ENCODE measurements at places on chromosomes 12 and 14.

- DNase-seq = no peak
Observed at GRCh38 chr14:73295198-73295796, 58.0 kb downstream of the PAPLN start.

DNA sequence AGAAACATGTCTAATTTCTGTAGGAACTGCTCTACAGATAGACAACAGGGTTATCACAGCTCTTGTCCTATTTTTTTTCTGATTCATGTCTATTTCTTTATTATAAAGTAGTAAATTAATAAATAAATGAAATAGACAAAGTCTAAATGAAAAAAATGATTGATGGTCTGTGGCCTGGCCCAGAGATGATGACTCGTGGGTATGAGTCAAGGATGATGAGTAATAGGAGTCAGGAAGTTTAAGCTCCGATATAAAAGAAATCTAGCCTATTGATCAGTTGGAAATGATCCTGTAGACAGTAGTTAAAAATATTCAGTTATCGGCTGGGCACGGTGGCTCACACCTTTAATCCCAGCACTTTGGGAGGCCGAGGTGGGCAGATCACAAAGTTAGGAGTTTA, 90.6 kb upstream of the RTL1 start:
- DNase-seq = no peak

- no peak for DNase-seq
Observed at GRCh38 chr12:119660076-119660475, 7.9 kb upstream of the PRKAB1 start.

DNA sequence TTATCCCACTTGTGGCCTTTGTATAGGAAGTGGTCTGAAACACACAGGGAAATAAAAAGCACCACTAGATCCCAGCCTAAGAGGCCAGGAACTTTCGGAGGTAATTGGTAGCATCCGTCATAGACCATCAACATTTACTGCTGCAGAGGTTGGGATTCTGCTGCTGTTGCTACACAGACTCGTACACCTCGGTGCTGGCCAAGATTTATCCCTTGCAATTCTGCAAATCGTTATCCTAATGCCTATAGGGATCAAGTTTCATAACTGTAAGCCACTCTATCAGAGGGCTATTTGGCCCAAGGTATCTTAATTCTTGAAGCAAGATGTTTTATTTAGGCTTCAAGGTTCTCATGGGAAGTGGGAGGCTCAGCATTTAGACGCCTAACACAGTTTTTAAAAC, 913.6 kb downstream of the GALC start:
- no peak for DNase-seq

GRCh38 chr12:86590296-86590695, 334.1 kb upstream of the MGAT4C start:
- DNase-seq = no peak

DNA sequence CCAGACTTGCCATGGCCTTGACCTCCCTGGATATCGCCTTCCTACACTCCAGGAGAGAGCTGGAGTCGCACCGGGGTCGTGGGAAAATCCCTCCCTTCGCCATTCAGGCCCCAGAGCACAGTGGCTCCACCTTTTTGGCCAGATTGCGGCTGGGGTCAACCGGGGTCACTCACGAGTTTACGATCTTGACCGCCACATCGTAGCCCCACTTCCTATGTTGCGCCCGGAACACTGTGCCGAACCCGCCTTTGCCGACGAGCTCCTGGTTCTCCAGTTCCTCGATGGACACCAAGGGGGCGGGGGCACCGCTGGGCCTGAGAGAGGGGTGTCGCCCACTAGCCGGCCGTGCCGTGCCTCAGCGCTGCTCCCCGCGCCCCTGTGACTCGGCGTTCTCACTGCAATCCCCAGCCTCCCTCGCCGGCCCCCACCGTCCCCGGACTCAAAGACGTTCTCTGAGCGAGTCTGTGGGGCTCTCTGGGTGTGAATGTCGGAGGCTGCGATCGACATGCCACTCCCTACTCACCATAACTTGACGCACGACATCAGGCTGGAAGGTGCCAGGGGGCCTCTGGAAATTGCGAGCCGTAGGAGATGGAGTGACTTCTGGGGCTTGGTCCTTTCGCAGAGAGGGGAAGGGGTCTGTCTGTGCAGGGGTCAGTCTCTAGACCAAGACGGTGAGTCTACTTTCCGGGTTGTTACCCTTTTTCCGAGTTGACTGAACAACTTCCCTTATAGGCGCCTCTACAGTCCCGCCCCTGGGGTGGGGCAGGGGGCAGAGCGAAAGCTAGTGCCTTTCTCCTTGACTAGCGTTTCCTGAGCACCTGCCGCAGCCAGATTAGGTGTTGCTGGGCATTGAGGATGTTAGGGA, at the start of gene RIPK3:
TSS of gene RIPK3 (minus strand) at position 708 of the 868 bp plus-strand sequence. CDS start at position 543, 165 bp downstream.
- peak; percentile 52 for DNase-seq

DNA sequence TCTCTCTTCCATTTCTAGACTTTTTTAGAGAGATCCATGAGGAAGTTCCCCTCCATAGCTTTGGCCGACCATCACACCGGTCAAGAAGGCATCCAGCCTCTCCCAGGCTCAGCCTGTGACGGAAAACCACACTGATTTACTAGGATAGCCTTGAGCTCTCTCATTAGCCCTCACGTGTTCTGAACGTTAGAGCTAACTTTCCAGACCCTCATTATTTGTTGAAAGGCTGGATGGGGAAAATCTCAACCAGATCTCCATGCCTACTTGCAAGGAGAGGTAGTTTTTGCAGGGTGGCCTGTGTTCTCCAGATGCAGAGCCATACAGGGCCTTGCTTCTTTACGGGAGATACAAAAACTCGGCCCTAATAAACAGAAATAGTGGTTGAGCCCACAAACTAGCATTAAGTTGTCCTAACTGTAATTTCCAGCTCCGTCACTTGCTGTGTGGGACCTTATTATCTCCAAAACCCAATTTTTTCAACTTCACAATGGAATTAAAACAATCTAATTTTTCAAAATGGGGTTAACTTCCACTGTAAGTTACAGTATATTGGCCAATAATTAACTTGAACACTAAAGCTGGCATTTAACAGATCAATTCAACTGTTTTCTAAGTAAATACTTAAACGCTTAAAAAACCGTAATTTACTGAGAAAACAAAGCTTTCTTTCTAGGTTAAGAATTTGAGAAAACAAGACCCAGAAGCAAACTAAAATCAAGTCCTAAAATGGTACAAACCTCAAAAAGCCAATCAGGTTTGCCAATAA, 65.3 kb downstream of the KLHL28 start:
- DNase-seq = no peak

GRCh38 chr12:65232476-65233077, 45.9 kb upstream of the MSRB3 start:
- no peak for DNase-seq

DNA sequence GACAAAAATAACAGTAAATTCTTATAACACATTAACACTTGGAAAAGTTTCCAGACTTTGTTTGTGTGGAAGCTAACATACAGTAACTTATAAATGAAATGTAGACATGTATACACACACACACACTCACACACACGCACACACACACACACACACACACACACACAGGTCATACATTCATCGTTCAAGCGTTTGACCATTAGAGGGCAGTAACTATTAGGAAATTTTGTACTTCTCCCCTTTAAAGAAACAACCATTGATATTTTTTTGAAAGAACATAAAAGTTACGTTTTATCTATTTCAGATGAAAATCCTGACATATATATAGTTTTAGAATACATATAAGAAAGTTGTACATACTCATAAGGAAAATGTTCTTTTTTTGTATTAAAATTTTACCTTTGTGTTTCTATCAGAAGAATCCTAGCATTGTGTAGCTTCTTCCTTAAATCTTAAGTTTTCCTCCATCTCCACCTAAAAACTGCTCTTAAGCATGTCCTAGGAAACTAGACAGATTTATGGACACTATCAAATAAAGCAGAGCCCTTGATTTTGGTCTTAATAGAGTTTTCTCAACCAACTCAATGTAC, 29.0 kb downstream of the PTPRQ start:
- no peak for DNase-seq

GRCh38 chr14:69117020-69117767, 35.7 kb downstream of the DCAF5 start:
- DNase-seq = no peak

GRCh38 chr12:104372061-104372720, 68.7 kb downstream of the EID3 start:
- DNase-seq = no peak
